ENCODE measurements at places on chromosomes 16 and 17.

DNA sequence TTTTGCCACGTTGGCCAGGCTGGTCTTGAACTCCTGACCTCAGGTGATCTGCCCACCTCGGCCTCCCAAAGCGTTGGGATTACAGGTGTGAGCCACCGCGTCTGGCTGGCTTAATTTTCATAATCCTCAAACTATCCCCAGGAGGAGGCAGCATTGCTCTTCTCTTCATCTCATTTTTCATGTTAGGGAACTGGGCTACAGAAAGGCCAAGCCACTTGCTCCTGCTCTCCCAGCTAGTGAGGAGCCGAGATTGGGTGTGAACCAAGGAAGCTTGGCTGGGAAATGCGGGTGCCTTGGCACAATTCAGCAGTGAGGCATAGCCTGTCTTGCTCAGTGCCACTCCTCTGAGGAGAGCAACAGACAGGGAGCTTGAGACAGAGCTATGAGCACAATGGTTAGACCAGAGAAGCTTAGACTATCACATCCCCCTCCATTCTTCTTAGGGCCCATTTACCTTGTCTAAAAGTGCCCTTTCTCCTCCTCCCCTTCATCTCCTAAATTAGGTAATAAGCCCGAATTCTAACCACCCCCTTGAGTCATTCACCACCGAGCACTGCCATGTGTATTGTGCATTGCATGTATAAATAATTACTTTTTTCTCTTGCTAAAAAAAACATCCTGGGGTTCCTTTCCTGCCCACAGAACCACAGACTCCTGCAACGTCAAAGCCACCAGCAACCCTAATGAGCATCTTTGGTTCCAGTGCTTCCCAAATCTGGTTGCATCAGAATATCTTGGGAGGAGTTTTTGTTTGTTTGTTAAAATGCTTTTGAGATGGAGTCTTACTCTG is 20.0 kb upstream of the KIF19 start:
- DNase-seq, result no peak

GRCh38 chr16:80899809-80900592 is 95.6 kb upstream of the CDYL2 start:
- DNase-seq, result no peak

DNA sequence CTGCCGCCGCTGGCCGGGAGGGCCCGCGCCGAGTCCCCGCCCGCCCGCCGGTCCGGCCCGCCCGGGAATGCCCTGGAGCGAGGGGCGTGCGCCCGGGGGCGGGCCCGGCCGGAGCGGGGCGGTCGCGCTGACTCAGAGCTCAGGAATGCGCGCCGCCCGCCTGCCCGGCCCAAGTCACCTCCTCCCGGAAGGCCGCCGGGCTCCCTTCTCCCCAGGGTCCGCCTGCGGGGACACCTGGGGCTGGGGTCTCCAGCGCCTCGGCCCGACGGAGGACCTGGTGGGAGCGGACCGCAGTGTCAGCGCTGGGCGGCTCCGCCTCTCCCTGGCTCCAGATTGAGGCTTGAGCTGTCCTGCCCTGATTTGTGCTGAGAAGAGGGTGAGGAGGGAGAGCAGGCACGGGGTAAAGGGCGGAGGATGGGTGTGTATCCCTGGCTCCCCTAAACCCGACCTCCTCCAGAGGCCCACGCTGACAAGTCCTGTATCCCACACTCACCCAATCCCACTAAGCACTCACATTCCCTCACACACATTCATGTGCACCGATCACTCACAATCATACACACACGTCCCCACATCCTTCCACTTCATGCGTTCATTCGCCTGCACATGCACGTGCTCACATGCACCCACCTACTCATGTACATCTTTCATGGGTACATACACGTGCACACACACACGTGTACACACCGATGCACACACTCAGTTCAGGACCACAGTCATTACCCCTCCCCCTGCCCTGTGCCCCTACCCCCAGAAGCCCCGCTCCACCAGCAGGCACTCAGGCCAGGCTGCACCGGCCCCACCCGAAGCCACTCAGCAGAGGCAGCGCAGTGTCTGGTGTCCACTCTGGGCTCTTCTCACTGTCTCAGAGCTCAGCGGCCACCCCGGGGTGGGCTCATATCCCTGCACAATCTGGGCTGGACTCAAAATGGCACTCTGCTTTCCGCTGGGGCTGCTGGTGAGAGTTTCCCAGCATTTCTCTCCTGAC is at the start of gene RHBDF1:
Gene RHBDF1, minus strand, starts transcription at position 71 of the 988 bp plus-strand sequence. CDS start 7,616 bp downstream, outside the sequence.
- no peak for DNase-seq

GRCh38 chr16:53821957-53822625 is 118.1 kb downstream of the FTO start:
- no peak for DNase-seq

DNA sequence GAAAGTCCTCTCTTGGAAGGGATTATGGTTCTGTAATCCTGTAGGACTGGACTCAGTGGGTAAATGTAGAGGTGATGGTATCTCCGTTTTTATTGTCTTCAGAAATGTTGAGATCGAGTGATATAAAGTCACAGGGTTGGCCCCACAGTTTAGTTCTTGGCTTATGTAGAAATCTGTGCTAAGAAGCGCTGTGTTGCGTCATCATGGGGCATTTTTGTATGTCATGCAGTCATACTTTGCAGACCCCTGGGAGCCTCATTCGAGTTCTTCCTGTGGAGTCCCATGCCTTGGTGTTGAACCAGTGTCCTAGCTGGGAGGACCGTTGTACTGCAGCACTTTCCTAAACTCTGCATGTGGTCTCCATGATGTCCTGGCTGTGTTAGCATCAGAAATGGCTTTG is 619.7 kb downstream of the MAF start:
- DNase-seq, result no peak

DNA sequence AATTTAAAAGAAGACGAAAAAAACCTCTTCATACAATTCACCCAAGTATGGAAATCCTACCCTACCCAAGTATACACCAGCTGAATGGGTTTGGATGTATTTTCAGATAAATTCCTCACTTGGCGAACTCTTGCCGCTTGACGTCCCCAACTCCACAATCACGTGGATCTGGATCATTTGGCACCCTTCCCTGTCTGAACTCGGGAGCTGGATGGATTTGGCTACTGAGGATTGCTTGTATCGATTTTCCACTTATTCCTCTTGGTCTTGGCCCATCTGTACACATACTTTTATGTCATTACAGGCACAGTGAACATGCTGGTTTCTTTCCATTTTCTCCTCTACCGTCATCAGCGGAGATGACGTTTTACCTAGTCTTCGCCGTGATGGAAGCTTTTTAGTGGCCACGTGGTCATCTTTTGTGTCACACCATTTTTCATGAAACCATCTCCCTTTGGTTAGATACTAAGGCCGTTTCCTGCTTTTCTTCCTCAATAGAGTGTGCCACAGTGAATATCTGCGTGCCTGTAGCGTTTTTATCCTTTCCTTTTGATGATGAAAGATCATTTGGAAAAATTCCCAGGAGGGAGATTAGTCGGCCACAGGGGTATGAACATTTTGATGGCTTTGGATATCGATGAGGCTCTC is 47.1 kb downstream of the CMIP start:
- no peak for DNase-seq

GRCh38 chr16:51399908-51400670 is 249.0 kb upstream of the SALL1 start:
- DNase-seq, result no peak

DNA sequence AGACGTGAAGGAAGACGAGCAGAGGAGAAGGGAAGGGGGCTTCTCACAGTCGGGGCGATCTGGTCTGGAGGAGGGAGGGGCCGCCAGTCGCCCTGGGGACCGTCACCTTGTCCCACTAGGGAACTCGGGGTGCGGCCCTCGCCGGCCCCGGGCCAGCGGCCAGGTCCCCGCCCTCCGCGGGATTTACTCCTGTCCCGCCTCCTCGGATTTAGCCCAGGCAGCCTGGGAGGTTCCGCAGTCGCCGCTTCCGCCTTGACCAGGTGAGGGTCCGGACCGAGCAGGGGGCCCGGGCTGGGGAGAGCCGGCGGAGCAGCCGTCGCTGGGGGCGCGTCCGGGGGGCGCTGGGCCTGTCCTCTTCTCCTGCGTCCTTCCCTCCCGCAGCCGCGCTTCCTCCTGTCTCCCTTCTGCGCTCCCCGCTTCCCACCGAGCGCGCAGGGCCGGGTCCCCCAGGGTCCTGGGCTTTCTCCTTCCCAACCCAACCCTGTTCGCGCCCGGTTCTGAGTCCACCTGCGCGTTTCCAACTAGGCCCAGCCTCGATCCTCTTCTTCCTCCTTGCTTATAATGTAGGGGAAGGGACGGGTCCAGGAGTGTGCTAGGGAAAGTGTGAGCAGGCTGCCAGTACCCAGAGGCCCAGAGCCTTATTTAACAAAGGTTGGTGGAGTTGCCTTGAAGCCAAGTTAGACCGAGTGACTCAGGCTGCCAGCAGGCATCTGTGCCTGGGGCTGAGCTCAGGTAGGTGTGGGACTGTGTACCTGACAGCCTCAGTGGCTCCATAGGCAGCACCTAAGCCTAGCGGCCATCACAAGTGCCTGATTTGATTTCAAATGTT is at the start of gene TNK1:
Gene TNK1, plus strand, starts transcription at position 235 of the 829 bp plus-strand sequence. CDS start 1,838 bp downstream, outside the sequence.
- no peak for DNase-seq

GRCh38 chr16:54936979-54937670 is 6.5 kb downstream of the IRX5 start:
- no peak for DNase-seq

GRCh38 chr17:76197911-76198310 is 42.4 kb downstream of the RNF157 start:
- no peak for DNase-seq

- DNase-seq, result no peak
Observed at GRCh38 chr17:47924785-47925677, 16.3 kb upstream of the PNPO start.

DNA sequence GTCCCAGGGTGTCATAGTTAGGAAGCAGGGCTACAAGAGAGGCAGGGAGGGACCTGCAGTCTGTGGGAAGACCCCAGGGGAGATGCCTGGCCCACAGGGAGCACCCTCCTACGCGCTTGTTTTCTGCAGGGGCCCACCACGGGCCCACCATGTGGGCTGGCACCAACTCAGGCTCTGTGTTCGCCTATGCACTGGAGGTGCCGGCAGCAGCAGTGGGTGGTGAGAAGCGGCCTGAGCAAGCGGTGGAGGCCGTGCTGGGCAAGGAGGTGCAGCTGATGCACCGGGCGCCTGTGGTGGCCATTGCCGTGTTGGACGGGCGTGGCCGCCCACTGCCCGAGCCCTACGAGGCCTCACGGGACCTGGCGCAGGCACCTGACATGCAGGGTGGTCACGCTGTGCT is 15.0 kb downstream of the LLGL1 start:
- no peak for DNase-seq

Data from stimulated activated CD8-positive, alpha-beta memory T cell treated with anti-CD3 and anti-CD28 coated beads, Interleukin-7, amount 100 ng/mL, for 1 hour (primary cell).